Neural crest cell (in vitro differentiated cells): ENCODE measurements at places on chromosomes 11 and 22. TPM values are rescaled to one million over a fixed set of nuclear protein-coding genes. Genes with fewer than 3 reads are reported as not detected.

SMIM35 gene
- not detected in 2 replicates for total RNA-seq

TSGA10IP gene
- 1.8 and 2.7 TPM in 2 replicates for total RNA-seq

OR4D5 gene
- total RNA-seq: not detected in 2 replicates

VPREB3 gene
- not detected in 2 replicates for total RNA-seq

TMEM258 gene
- 162 and 174 TPM in 2 replicates for total RNA-seq

APOA5 gene
- not detected in 2 replicates for total RNA-seq

C11orf52 gene
- total RNA-seq: not detected in 2 replicates

GUCY1A2 gene
- total RNA-seq: 3.7 and 4.0 TPM in 2 replicates

ARHGAP42 gene
- 21.6 and 22.6 TPM in 2 replicates for total RNA-seq

APOBEC3B gene
- 12.3 and 14.5 TPM in 2 replicates for total RNA-seq

- H3K27ac ChIP-seq: no peak overlapping the region
- no peak for DNase-seq
- H3K4me1 ChIP-seq: no peaks in the 10 kb centered on the region
- no peaks in the 10 kb centered on the region for H3K36me3 ChIP-seq
- H3K4me3 ChIP-seq: no peak overlapping the region
Observed at GRCh38 chr11:407651-408123, 7.1 kb downstream of the SIGIRR start.

GRCh38 chr11:83773950-83774880 lies 488.0 kb upstream of the CCDC90B start:
- no peaks in the 10 kb centered on the region for H3K27me3 ChIP-seq
- no peak overlapping the region for H3K4me3 ChIP-seq
- H3K4me1 ChIP-seq: no peaks in the 10 kb centered on the region
- DNase-seq: no peak

DNA sequence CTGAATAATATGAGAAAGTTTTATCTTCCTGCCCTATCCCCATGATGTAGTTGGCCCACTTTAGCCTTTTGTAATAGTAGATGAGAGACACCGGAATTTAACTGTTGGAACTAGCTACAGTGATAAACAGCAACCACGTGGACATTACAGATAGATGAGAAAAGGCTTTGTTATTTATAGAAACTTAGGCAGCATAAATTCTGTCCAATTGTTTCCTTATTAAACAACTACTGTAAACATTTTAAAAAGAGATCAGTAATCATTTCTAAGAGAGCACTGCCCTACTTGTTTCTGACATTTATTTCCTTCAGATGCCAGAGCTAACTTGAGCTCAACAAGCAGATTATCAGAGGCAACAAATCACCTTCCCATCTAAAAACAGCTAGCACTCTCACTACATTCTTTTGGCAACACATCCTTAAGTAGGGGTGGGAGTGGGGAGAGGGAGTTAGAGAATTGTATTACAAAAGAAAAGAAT lies 63.1 kb downstream of the SOX6 start:
- H3K27me3 ChIP-seq: no peaks in the 10 kb centered on the region
- H3K4me3 ChIP-seq: no peak overlapping the region
- no peak overlapping the region for H3K27ac ChIP-seq
- no peak for DNase-seq
- H3K36me3 ChIP-seq: no peaks in the 10 kb centered on the region

DNA sequence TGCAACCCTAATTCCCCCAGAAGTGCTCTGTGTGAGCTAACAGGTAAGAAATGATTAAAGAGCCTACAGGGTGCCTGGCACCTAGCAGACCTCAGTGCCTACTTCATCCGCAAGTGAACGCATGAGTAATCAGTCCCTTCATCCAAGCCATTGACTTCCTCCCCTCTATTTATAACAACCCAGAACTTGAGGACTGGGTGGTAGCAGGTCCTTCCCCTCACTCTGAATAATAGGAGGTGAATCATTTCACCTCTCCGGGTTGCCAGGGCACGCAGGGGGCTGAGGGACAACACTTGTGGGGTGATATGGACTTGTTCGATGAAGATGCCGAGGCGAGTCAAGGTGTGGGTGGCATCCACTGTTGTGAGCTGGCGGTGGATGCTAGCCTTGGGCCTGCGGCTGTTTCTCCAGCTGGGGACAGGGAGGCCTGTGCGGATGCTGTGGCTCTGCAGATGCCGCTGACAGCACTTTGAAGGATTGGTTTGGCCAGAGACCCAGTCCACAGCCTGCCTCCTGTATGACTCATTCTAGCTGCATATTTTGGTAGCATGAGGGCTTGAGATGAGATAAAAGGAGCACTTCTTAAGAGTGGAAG lies 11.7 kb upstream of the SORL1-AS1 start:
- H3K27me3 ChIP-seq: no peaks in the 10 kb centered on the region
- no peaks in the 10 kb centered on the region for H3K36me3 ChIP-seq
- no peak overlapping the region for H3K27ac ChIP-seq
- DNase-seq: no peak

GRCh38 chr11:8102965-8103364 lies 22.0 kb downstream of the TUB start:
- no peak overlapping the region for H3K27ac ChIP-seq
- no peaks in the 10 kb centered on the region for H3K27me3 ChIP-seq
- no peaks in the 10 kb centered on the region for H3K4me1 ChIP-seq
- H3K4me3 ChIP-seq: no peak overlapping the region

- peaks cover 12% of the 10 kb centered on the region for H3K27me3 ChIP-seq
- H3K4me3 ChIP-seq: no peak overlapping the region
- no peak overlapping the region for H3K27ac ChIP-seq
- no peaks in the 10 kb centered on the region for H3K36me3 ChIP-seq
Observed at GRCh38 chr22:34669001-34669400, 397.0 kb upstream of the ISX start.

DNA sequence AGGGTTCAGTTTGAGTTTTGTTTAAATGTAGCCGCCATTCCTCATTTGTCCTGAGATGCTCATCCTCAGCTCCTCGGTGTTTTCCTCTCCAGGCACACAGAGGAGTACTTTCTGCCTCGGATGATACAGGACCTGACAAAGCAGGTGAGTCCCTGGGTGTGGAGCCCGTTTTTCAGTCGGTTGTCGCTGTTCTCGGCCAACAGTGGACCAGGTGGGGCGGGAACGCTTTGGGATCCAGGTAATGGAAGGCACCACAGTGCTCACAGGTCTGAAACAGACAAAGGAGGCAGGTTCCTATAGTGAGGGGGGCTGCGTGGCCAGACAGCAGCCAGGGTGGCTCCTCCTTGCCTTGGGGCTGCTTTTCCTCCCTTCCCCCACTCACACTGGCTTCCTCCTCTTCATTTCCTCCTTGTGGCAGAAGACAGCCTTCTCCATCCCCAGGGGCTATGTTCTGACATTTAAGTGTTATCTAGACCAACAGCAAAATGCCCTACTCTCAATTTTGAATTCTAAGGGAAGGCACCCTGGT lies 19.4 kb downstream of the NADSYN1 start:
- H3K4me1 ChIP-seq: no peaks in the 10 kb centered on the region
- H3K36me3 ChIP-seq: peaks cover 11% of the 10 kb centered on the region
- DNase-seq: no peak
- H3K27me3 ChIP-seq: no peaks in the 10 kb centered on the region
- H3K27ac ChIP-seq: no peak overlapping the region
- no peak overlapping the region for H3K4me3 ChIP-seq

GRCh38 chr11:1913271-1914060 lies 6.0 kb upstream of the TNNT3 start:
- H3K27me3 ChIP-seq: no peaks in the 10 kb centered on the region
- no peak overlapping the region for H3K4me3 ChIP-seq
- no peak overlapping the region for H3K27ac ChIP-seq
- H3K4me1 ChIP-seq: peaks cover 4% of the 10 kb centered on the region
- DNase-seq: no peak
- H3K36me3 ChIP-seq: peaks cover 2% of the 10 kb centered on the region

GRCh38 chr22:35319244-35319985 lies 19.7 kb downstream of the TOM1 start:
- no peak for DNase-seq
- H3K4me3 ChIP-seq: no peak overlapping the region
- H3K27ac ChIP-seq: no peak overlapping the region
- H3K27me3 ChIP-seq: no peaks in the 10 kb centered on the region

DNA sequence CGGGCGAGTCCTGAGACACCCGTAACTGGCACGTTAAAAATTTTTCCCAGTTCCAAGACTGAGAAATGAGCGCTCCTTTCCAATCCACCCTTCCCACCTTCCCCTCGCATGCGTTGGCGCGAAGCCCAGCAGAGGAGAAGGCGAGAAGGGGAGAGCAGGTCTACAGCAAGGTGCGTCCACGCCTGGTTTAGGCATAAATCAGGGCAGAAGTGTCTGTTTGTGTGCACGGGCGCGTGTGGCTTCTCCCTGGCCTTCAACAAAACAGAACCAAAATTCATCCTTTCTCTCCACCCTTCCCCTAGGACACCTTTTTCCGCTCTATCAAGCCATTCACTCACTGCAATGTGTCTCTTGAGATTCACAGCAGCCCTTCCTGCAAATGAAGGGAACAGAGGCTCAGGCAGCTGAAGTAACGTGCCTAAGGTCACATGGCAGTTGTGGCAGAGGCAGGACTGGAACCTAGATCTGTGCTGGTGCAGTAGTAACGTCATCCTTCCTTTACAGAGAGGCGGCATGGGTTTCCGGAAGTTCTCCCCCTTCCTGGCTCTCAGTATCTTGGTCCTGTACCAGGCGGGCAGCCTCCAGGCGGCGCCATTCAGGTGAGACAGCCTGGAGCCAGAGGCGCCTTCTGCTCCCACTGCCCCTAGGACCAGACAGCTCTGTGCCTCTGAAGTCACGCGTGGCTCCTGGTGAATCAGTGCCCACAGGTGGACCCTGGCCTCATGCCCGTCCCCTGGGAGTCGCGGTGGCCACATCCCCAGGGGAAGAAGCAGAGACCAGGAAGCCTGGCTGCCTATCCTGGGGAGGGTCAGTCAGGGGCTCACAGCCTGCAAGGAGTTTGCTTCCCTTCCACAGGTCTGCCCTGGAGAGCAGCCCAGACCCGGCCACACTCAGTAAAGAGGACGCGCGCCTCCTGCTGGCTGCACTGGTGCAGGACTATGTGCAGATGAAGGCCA lies 1.1 kb downstream of the CALCB start:
- peaks cover 24% of the 10 kb centered on the region for H3K27me3 ChIP-seq
- H3K4me3 ChIP-seq: no peak overlapping the region
- no peaks in the 10 kb centered on the region for H3K4me1 ChIP-seq

- no peaks in the 10 kb centered on the region for H3K27me3 ChIP-seq
- peaks cover 2% of the 10 kb centered on the region for H3K36me3 ChIP-seq
- no peak overlapping the region for H3K27ac ChIP-seq
- H3K4me1 ChIP-seq: peaks cover 15% of the 10 kb centered on the region
Observed at GRCh38 chr11:110935018-110935640, 222.9 kb upstream of the ARHGAP20 start.

GRCh38 chr22:49574881-49575702 lies 252.6 kb downstream of the BRD1 start:
- H3K4me1 ChIP-seq: no peaks in the 10 kb centered on the region
- peak overlapping the region; percentile 75 for H3K27ac ChIP-seq
- no peak overlapping the region for H3K4me3 ChIP-seq
- DNase-seq: no peak
- H3K27me3 ChIP-seq: no peaks in the 10 kb centered on the region

GRCh38 chr11:84522331-84522730 lies 1104.8 kb downstream of the DLG2 start:
- H3K4me3 ChIP-seq: no peak overlapping the region
- H3K27me3 ChIP-seq: peaks cover 8% of the 10 kb centered on the region
- H3K27ac ChIP-seq: no peak overlapping the region
- no peaks in the 10 kb centered on the region for H3K36me3 ChIP-seq
- H3K4me1 ChIP-seq: no peaks in the 10 kb centered on the region
- no peak for DNase-seq

DNA sequence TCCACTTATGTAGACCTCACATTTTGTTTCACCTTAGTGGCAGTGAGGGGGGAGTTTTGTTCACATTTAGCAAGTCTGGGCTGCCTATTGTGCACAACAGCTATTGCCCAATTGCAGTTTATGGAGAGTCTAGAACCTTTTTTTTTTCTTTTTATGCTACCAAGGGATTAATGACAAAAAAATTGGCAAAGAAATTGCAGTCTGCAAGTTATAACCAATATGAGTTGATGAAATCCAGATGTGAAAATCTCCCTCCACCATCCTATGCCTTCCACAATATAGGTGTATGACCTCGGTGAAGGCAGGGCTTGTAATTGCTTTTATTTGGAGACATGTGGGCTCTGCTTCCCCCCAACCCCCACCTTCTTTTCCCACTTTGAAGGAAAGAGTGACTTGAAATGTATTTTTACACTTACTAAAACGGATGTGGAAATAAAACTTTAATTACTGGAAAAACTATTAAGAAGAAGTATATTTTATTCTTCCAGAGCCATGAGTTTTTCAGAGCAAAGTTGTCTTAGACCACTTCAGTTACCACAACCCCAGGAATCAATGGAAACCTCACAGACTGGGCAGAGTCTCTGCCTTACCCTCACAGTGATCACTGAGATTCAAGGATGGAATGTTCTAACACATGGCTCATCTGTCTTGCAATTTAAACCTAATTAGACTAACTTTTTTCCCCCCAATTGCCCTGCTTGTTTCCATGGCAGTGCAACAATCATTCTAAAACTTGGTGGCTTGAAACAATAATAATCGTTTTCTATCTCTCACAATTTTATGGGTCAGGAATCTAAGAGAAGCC lies 120.8 kb upstream of the SLC5A12 start:
- no peak overlapping the region for H3K4me3 ChIP-seq
- no peaks in the 10 kb centered on the region for H3K36me3 ChIP-seq
- no peak overlapping the region for H3K27ac ChIP-seq

DNA sequence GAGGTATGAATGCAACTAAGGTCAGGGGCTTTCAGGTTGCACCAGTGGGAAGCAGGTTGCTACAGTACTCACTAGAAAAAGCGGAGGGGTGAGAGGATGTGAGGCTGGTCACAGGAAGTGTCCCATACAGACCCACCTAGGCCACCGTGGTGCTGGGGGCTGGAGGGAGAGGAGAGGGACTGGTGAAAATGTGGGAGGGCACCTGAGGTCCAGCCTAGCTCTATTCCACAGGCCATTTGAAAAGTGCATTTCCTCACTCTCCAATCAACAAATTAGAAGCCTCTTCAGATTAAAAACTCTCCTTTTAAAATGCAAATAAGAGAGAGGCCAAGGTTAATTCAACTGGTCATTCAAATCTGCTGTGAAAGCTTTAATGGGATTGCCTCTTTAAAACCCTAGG lies 38.6 kb upstream of the NCAM1 start:
- H3K27me3 ChIP-seq: peaks cover 2% of the 10 kb centered on the region
- peaks cover 8% of the 10 kb centered on the region for H3K4me1 ChIP-seq
- H3K36me3 ChIP-seq: no peaks in the 10 kb centered on the region

DNA sequence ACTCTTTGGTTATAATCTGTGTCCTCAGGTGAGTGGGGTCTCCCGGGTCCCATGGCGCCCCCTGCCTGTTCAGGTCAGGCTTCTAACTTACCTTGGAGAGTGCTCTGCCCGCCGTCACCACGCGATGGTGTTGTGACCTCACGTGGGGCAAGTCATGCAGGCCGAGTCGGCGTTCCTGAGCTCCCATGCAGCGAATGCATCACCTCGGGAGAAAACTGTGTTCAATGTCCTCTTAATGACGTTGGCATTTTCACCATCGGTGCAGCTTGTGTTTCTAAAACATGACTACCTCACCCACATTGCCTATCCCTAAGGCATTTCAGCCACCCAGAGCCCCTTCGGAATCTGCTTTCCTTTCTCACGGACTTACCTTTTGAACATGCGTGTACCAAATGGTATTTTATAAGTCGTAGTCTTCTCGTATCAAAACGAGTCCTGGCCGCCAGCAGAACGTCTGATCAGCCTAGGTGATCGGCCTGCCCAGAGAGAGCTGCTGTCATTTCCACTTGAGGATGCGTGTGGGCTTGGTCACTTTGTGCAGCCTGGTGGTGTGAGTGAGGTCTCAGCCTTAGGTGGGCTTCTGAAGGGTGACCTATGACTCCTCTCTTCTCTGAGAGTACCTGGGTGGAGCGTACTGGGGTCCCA lies 64.8 kb downstream of the TBC1D22A start:
- peaks cover 15% of the 10 kb centered on the region for H3K4me1 ChIP-seq
- no peak for DNase-seq

GRCh38 chr22:31625661-31626426 lies 36.2 kb downstream of the PISD start:
- H3K36me3 ChIP-seq: no peaks in the 10 kb centered on the region
- H3K4me3 ChIP-seq: peak overlapping the region; percentile 62
- DNase-seq: peak; percentile 40
